ENCODE measurements at places on chromosomes 16 and 17.

DNA sequence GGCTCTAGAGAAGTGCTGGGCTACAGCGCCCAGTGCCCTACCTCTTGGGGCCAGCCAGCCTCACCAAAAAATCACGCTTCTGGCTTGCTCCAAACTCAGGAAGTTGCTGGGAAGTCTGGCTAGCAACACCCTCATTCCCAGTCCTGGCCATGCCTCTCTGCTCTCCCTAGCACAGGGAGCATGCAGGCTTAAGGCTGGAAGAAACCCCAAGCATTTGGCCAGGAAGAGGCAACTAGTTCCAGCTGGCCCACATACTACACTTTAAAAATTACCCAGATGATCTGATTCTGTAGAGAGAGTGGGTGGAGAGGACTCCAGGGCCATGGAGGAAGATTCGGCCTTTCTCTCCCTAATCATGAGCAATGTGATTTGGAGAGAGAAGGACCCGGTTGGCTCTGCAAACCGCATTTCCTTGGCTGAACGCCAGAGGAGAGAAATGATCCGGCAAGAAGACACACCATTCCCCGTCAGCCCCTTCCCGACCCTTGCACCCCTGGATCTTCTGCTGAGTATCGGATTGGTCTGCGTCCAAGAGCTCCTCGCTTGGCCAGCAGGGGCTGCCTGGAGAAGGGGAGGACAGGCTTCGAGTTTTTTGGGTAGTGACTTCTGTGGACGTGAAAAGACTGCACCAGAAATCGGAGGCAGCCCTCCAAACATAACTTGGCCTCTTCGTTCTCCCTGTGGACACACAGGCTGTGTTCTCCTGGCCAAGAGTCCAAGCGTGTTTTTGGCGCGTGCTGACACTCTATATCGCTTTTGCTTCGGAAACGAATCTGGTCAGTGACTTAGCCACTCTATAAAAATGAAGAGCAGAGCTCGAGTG, 406.3 kb downstream of the WWOX start:
- no peak for DNase-seq

DNA sequence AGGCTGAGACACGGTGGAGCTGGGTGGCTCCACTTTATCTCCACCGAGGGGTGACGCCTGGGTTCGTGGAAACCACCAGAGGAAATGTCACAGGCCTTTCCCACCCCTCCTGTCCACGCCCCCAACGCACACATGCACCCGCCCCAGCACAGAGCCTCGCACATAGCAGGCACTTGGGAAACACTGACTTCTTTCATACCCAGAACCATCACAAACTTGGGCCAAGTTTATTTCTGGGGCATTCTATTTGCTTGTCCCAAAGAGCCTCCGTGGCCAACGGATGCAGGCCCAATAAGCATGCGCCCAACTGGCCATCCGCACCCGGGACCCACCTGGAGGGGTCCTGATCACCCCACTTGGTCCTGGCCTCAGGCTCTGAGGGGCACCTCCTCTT, 3.3 kb downstream of the BCAR1 start:
- DNase-seq = no peak

GRCh38 chr17:4515501-4515900, 16.8 kb downstream of the SPNS2 start:
- DNase-seq = no peak

- no peak for DNase-seq
These were observed 193.6 kb downstream of the PARN start for GRCh38 chr16:14436401-14436955.

- no peak for DNase-seq
These were observed 19.4 kb downstream of the PRDM7 start for GRCh38 chr16:90057738-90058173.

DNA sequence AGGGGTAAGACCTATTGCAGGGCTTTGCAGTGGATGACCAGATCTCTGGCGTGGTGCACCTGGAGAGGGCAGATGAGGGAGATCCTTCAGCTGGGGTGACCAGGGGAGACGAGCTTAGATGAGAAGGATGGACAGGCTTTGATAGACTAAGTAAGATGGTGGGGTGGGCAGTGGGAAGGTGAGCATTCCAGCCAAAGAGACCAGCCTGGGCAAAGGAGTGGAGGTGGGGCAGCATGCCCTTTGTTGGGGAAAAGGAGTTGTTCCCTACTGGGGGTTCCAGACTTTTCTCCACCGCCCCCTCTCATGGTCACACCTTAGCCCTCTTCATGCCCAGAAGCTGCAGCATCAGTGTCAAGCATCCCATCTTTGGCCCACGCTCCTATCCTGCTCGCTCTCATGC, 27.6 kb downstream of the ANKRD40 start:
- DNase-seq = no peak

DNA sequence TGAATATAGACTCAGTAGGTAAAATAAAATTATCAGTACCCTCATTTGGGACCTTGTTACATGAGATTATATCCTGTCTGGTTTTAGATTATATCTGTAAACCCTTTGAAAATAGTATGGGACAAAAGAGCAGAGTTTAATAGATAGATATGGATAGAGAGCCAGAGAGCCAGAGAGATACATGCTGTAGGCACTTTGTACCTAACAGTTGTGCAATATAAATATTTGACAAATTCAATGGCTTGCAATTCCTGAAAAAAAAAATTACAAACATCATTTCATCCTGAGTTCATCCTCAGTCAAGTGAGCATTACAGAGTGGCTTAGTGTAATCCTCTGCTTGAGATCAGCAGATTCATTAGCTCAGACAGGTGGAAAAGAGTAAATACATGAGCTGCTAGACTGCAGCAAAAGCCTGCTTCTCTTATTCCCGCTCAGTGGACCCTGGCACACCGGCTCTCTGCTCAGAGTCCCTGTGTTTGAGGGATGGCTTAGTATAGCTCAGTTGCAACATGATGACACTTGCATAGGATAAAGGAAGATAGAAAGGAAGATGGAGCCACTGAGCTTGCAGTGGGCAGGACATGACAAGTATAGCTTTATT, 931.6 kb upstream of the GOT2 start:
- no peak for DNase-seq

GRCh38 chr16:7745276-7745675, 412.6 kb downstream of the RBFOX1 start:
- DNase-seq = no peak
